GM12878 (cell line): ENCODE measurements at places on chromosomes 1 and 21. TPM values are rescaled to one million over a fixed set of nuclear protein-coding genes. Genes with fewer than 3 reads are reported as not detected.

DNA sequence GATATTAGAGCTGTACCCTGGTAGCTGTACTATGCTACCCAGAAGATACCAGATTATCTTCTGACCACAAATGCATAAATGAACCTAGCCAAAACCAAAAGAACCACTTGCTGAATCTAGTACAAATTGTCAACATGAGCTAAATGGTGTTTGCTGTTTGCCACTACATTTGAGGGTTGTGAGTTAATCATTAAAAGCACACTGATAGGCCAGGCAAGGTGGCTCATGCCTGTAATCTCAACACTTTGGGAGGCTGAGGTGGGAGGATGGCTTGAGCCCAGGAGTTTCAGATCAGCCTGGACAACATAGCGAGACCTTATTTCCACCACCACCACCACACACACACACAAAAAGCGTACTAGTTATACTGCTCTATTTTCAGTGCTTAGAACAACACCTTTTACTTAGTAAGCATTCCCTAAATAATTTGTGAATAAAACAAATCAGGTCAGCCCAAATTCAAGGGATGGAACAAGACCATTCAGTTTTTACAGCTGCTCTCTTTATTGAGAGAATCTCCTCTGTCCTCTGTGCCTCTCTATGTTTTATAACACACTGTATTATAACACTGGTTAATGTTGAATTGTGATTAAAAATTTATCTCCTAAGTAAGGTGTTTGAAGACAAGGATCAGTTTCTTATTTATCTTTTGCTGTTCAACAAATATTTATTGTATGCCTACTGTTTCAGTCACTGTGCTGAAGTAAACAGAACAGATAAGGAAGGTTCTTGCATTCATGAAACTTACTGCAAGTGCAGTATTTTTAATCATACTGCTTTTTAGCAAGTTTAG lies 44.0 kb downstream of the MAGI3 start:
- DNase-seq, result no peak

- no peak for DNase-seq
Measured at GRCh38 chr1:117235863-117236465, 25.2 kb upstream of the VTCN1 start.

GRCh38 chr1:241841691-241842090 lies 6.3 kb upstream of the EXO1 start:
- no peak for DNase-seq

DNA sequence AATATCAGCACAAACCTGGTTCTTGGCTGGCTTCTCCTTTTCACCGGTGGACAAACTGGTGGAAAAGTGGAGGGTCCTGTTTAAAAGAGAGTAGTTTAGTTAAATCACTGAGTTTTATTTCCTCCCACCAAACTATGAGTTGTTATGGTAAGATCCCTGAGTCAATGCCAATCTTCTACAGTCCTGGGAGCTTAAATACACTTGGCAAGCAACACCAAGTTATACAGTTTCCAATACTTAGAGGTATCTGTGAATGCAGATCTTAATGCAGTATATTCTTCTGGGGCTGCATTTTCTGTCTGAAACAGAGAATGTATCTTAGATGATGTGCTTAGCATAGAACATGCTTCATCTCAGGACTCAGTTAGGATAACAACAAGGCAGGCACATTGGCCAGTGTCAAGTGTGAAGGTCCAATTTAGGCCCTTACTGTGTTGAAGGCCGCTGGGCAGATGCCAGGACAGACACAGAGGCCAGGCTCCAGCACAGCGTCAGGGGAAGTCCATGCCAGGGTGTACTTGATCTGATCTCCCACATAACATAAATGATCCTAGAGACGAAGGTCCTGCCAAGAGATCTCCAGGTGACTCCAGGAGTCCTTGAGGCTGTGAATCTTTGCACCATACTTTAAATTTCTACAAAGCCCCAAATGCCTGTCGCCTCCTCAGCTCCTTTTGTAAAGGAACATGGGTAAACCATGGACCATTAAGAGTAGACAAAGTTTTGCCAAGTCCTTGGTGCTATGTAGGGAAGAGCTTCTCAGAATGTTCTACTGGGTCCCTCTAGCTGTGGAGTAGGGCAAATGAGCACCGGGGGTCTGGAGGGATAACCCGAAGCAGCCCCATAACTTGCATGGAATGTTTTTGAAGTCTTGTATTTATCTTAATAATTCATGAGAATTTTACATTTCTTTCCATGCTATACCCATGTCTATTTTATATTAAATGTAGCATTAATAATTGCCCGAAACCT lies 76.8 kb downstream of the KCNJ15 start:
- no peak for DNase-seq

- no peak for DNase-seq
Measured at GRCh38 chr1:40751802-40752201, 31.8 kb upstream of the KCNQ4 start.

DNA sequence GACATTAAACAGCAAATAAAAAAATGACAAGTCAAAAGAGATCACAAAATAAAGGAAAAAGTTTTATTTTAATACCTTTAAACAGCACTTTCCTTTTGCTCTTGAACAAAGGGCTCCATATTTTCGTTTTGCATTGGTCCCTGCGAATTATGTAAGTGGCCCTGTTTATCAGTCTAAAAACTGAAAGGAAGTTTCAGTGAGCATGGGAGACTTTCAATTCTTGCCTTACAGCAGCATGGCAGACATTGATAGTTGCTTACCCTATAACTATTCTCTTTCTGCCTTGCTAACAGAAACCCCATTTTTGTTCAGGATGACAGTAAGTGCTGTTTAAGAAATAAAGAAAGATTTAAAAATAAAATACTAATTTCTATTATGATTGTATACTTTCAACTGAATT lies 5.2 kb upstream of the SH3GLB1 start:
- DNase-seq, result no peak

GRCh38 chr1:31936278-31936980 lies 1.7 kb downstream of the PTP4A2 start:
- no peak for DNase-seq

DNA sequence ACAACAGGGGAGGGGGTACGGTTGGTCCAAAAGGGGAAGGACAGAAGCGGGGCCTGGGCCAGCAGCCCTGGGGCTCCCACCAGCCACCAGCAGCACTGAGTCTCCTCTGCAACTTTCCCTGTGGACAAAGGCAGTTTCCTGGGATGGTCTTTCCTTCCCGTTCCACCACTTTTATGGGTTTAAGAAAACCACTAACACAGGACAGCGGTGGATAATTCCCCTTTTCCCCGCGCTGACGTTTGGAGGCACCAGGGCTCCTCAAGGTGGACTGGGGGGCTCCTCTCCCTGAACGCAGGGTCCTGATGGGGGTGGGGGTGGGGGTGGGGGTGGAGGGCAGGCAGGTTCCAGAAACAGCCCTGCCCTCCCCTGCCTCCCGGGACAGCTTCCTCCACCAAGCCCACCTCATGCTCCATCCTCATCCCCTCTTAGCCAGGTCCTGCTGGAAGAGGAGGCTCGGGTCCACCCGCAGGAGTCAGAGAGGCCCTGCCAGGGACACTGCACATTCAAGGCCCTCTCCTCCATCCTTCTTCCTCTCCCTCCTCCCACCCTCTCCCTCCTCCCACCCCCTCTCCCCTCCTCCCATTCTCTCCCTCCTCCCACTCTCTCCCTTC lies 4.8 kb upstream of the COL6A1 start:
- DNase-seq, result no peak

DNA sequence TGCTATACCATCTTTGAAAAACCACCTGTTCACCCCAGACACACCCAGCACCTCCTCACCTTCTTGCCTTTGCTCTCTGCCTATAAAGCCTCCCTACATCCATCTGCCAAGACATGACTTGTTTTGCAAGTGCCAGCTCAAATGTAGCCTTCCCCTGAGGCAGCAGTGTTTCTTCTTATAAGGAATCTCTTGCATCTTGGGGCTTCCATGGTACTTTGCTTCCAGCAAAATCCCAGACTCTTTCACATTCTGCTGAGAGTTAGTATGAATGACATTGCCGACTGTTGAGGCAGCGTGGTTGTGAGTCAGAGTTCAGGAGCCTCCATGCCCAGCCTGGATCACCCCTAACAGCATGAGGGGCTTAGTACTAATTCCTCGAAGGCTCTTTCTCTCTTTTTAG lies 217.4 kb upstream of the RUNX1 start:
- DNase-seq, result no peak

- no peak for DNase-seq
Measured at GRCh38 chr1:213936571-213936970, 51.2 kb upstream of the PROX1 start.

- no peak for DNase-seq
Measured at GRCh38 chr21:29657240-29657989, 282.4 kb downstream of the GRIK1 start.

GRCh38 chr1:6090288-6090687 lies 44.6 kb downstream of the KCNAB2 start:
- no peak for DNase-seq

- no peak for DNase-seq
Measured at GRCh38 chr21:38957575-38958322, 152.0 kb downstream of the ETS2 start.

DNA sequence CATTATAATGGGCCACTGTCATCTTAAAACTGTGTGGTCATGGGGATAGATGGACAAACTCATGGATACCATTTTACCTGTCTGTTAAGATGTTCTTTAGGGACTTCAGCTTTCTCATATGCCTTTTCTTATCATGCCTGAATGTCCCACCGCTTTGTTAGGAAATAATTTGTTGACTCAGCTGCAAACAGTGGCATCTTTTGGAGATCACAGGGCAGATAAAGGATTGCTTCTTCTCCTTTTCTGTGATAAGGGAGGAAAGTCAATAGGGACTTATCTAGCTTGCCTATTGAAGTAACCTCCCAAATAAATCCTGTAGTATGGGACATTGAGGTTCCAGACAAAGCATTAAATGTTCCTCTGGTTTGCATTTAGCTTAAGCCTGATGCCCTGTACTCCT lies 79.8 kb upstream of the KIAA0040 start:
- DNase-seq, result no peak

DNA sequence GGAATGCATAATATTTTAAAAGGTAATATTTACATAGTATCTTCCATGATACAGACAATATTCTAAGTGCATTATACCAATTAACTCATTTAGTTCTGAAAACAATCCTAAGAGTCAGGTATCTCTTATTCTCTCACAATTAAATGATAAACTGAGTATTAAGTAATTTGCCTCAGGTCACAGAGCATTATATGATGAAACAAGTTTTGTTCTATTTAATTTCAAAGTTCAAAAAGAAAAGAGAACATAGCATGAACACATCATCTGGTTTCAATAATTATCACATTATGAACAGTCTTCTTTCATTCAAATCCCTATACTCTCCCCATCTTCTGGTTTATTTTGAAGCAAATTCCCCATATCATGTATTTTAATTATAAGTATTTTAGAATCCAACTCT lies 927.5 kb downstream of the ADGRL2 start:
- no peak for DNase-seq

DNA sequence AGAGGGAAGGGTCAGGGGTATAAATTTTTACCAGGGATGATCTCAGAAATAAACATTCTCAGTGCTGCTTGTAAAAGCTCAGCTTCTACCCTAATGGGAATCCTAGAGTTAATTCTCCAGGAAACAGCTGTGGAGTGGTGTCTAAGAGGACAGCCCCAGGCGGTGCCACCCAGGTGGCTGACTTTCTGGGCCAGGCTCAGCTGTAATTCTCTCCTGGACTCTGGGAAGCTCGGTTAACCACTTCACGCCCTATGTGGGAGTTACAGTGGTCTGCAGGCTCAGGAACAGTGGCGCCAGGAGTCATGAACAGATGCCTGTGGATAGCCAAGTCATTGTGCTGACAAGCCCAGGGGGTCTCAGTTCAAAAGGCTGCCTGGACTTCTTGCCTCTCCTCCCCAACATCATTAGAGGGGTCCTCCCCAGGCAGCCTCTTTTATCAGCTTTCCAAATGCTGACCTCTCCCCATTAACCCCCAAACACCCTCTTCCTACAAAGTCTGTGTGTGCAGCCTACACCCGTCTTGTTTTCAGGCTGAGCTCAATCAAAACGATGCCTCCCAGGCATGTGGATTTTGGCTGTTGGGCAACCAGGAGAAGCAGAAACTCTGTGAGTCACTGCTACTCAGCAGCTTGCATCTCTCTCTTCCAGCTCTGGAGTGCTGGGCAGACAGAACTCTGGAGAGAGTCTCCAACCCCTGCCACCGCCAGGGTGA lies 1.2 kb downstream of the HHIPL2 start:
- no peak for DNase-seq

GSTM1 gene
- 32.4 and 33.5 TPM in 2 replicates for total RNA-seq

ST6GALNAC3 gene
- 0.19 and 0.26 TPM in 2 replicates for total RNA-seq

LCE3E gene
- total RNA-seq, result not detected in 2 replicates

OR2L13 gene
- total RNA-seq, result not detected in 2 replicates

FCMR gene
- total RNA-seq, result 191 and 207 TPM in 2 replicates

ARMH1 gene
- 15.9 and 18.1 TPM in 2 replicates for total RNA-seq

CORT gene
- 0.49 TPM in 1 of 2 replicates, not detected in the other for total RNA-seq

LEFTY1 gene
- total RNA-seq, result 0.27 TPM in 1 of 2 replicates, not detected in the other
